Glutamatergic neuron (in vitro differentiated cells): ENCODE measurements at places on chromosomes 11 and 22. TPM values are rescaled to one million over a fixed set of nuclear protein-coding genes. Genes with fewer than 3 reads are reported as not detected.

DNA sequence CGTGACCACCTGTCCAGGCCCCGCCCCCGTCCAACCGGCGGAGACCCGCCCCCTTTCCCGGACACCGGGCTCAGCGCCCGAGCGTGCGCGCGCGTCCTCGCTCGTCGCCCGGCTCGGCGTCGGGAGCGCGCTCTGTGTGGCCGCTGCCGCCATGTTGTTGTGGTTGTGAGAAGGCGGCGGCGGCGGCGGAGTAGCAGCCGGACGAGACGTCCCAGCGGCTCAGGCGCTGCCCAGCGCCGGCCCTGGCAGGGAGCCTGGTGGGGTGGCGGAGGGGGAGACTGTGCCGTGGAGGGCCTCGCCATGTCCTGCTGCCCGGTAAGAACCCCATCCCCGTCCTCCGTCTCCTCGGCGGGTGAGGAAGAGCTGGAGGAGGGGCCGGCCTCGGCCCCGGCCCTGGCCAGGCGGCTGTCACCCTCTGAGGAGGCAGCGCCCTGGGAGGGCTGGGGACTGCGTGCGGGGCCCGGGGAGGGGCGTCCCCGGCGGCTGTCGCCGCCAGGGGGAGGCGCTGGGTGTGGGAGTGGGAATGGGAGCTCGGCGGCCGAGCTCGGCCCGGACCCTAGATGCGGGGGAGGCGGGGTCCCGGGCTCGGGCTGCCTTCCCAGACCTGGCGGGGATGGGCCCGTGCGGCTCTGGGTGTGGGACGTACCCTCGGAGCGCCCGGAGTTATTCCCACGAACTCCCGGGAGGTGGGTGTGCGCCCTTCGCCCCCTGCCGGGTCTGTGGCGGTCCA lies at the start of gene MTMR3:
MTMR3 (plus strand) TSS at position 130 of the 730 bp plus-strand sequence. CDS start 87,886 bp downstream, outside the sequence.
- no peaks in the 10 kb centered on the region for H3K36me3 ChIP-seq
- peak; percentile 98 for DNase-seq
- H3K27me3 ChIP-seq = peaks cover 2% of the 10 kb centered on the region
- peak within 1 kb of the TSS; percentile 89 for H3K27ac ChIP-seq

DNA sequence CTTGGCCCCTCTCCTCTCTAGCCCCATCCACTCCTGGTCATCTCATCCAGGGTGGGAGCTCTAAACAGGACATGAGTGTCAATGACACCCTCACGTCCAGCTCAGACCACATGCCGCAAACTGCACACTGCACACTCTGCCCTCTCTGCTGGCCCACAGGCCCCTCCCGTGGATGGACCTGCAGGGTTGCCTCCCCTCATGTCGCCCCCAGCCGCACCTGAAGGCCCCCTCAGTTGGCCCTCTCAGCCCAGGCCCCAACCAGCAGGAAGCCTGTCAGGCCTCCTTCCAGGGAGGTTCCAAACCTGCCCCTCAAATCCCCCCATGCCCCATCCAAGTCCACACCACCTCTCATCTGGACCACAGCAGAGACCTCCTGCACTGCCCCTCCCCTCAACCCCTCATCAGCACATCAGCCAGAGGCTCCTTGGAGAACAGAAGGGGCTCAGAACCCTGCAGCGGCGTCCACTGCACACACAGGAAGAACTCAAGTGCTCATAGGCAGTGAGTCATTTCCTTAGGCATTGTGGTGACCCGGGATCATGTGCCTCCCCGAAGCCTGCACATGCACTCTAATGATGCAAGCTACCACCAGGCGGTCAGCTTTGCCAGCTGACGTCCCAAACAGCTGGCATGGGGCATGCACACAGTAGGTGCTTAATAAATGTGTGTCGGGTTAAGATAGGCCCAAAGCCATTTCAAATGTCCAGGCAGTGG lies 12.9 kb upstream of the CDKN1C start:
- no peak overlapping the region for H3K27ac ChIP-seq
- DNase-seq = no peak
- peaks cover 15% of the 10 kb centered on the region for H3K27me3 ChIP-seq
- peaks cover 3% of the 10 kb centered on the region for H3K36me3 ChIP-seq
- H3K4me1 ChIP-seq = peaks cover 9% of the 10 kb centered on the region

GRCh38 chr11:125952559-125952958 lies 6.7 kb downstream of the VSIG10L2 start:
- no peak for DNase-seq
- H3K4me3 ChIP-seq = no peak overlapping the region
- peaks cover 11% of the 10 kb centered on the region for H3K36me3 ChIP-seq
- peaks cover 10% of the 10 kb centered on the region for H3K27me3 ChIP-seq

DNA sequence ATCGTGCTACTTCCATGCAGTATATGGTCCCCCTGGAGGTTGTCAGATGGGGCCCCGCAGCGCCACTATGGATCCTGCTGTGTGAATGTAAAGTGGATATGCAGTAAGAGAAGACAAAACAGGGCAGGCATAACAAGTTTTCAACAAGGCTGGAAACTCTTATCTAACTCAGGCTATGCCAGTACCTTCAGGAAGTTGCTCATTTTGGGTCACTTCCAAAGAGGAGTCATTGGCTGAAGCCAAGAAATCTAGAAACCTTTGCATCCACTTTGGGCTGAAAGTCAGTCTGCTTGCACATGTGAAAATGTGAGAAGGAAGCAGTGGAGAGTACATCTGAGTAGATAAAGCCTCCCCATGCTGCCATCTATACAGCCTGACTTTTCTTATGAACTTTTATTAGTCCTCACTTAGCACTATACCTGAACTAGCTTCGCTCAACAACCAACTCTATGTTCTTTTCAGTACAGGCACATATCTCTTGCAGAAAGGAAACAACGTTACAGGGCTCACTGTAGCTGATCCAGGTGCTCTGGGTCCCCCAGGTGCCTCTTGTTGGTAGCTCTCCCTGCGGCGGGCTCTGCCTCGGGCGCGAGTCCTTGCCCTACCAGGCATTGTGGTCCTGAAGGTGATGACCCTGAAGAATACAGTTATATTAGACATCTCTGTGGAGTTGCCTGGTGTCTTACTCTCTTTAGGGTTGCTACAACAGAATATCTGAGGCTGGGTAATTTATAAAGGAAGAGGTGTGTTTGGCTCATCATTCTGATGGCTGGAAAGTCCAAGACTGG lies 12.4 kb downstream of the PIWIL3 start:
- no peaks in the 10 kb centered on the region for H3K36me3 ChIP-seq
- H3K27me3 ChIP-seq = no peaks in the 10 kb centered on the region
- no peak overlapping the region for H3K4me3 ChIP-seq
- no peak overlapping the region for H3K27ac ChIP-seq

GRCh38 chr11:79794484-79795393 lies 353.9 kb upstream of the TENM4 start:
- no peak for DNase-seq
- no peak overlapping the region for H3K4me3 ChIP-seq
- no peak overlapping the region for H3K27ac ChIP-seq
- H3K27me3 ChIP-seq = no peaks in the 10 kb centered on the region
- no peaks in the 10 kb centered on the region for H3K4me1 ChIP-seq

The TPBGL gene
- 2.3 TPM for total RNA-seq

The VWCE gene
- total RNA-seq = 27.3 TPM
